CD4-positive, alpha-beta T cell treated with Interleukin-15 for 1 hour (primary cell): ENCODE measurements at places on chromosomes 16 and 17.
A peak's percentile ranks its signal among the peaks of the same experiment; 100 is the strongest.

GRCh38 chr17:19647697-19648474 lies 665 bp upstream of the ALDH3A2 start:
- DNase-seq = peak; percentile 47

DNA sequence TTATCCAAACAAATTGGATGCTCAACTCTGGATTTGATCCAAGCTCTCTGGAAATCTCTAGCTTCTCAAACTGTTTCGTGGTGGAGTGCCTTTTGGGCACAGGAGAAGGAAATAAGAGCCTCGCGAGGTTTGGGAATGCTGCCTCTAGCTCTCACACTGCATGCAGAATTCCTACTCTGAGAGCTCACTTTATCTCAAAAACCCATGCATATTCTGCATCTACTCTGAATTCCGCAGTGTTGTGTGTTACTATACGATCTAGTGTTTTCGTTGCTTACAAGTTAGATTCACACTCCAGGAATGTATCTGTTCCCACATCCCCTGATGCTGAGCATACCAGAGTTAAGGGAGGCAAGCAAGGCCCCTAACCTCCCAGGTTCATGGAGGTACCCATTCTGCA lies 462.7 kb downstream of the WWOX start:
- DNase-seq = no peak

- peak; percentile 66 for DNase-seq
Observed at GRCh38 chr16:4663777-4664465, 29.4 kb upstream of the NUDT16L1 start.

DNA sequence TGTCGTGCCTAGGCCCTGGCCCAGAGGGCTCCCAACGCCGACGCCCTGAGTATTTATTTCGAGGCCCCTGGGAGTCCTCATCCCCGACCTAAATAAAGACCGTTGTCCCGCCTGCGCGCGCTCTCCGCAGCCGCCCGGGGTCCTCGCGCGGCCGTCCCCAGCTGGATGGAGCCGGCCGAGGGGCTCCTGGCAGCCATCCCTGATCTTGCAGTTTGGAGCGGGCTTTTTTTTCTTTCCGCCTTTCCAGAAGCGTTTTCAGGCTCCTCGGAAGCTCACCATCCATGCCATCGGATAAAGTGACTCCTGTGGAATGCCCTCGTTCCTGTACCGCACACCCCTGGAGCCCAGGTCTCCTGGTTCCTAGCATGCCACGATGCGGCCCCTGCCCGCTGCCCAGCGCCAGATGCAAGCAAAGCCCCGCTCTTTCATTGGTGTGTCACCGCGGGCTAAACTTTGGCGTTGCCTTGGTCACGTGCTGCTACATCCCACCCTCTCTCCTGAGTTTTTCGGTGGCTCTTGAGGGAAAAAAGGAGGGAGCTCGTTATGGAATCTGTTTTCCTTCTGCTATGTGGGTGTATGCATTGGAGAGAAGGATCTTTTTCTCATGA lies 716 bp downstream of the TMEM94 start:
- no peak for DNase-seq

- no peak for DNase-seq
Observed at GRCh38 chr17:50715471-50715870, 3.9 kb upstream of the LUC7L3 start.

DNA sequence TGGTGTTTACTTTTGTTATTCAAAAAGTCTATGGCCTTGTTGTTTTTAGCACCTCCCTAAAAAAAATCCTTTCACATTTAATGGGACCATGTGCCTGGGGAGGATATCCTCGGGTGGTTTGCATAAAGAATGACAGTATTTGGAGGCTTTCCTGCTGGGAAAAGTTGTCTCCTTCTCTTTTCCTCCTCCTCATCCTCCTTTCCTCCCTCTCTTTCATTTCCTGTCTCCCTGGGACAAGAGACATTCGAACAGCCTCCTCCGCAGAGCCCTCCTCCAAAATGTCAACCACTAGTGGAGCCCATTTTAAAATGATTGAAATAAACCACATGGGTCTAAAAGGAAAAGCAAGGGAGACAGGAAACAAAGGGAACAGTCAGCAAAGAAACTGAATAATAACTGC lies 67.4 kb downstream of the MYH13 start:
- no peak for DNase-seq

DNA sequence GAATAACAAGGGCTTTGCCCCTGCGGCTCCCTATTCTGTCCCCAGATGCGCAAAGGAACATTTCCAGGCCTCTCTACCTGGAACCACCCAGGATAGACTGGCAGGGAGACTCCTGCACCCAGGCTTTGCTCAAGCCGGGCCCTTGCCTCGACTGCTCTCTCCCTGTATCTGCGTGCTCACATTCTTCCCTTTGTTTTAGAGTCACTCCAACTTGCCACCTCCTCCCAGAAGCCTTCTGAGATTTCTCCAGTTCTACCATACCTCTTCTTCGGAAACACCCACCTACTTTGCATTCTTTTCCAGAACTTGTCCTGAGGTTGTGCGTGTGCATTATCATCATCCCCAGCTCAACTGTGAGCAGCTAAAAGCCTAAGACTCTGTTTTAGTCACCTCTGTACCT lies 3.0 kb downstream of the CES5A start:
- DNase-seq = no peak

DNA sequence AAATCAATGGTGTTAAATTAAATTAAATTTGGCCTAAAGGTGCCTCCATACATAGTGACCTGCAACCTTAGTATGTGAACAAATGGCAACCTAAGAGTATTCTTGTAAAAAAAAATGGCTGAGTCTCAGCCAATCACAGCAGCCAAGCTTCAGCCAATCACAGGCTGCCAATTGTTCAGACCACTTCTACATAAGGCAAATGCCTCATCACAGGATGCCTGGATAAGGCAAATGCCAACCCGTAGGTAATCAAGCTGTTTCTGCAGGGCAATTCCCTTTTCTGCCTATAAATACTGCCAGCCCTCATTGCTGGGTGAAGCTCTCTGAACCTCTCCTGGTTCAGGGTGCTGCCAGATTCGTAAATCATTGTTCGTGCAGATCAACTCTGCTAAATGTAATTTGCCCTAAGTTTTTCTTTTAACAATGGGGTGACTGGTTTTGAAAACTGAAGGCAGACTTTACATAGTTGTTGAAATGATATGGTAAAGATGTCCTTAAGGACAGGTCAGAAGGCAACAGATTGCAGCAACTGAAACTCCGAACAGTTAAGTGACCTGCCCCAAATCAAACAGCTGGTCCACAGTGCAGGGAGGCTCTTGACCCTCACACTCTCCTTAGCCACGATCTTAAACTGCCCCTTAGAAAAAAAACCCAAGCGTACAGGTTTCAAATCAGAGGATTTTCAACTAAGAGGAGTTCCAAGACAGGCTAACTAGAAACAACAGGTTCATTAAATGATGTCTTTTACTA lies 50.3 kb downstream of the N4BP1 start:
- peak; percentile 34 for DNase-seq

GRCh38 chr17:80374039-80374731 lies 40.8 kb upstream of the ENDOV start:
- DNase-seq = no peak

DNA sequence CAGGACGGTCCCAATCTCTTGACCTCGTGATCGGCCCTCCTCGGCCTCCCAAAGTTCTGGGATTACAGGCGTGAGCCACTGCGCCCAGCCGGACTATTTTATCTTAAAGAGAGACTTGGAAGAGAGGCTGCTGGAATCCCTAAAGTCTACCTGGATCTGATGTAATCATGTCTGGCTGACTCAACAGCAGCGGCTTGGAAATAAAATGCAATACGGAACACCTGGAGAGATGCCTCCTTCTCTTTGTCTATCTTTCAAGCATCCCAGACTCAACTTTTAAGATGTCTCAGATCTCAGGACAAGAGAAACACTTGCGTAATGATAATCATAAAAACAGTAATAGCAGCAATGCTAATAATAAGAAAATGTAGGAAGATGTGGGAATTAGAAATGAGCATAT lies 95.6 kb downstream of the CDH8 start:
- DNase-seq = no peak

GRCh38 chr16:77090062-77090461 lies 100.9 kb upstream of the MON1B start:
- no peak for DNase-seq

- no peak for DNase-seq
Observed at GRCh38 chr16:58378401-58378800, 13.9 kb upstream of the GINS3 start.
